ENCODE measurements at places on chromosomes 4 and X.

- DNase-seq: no peak
These were observed 173.9 kb upstream of the KLF3 start for GRCh38 chr4:38489924-38490639.

DNA sequence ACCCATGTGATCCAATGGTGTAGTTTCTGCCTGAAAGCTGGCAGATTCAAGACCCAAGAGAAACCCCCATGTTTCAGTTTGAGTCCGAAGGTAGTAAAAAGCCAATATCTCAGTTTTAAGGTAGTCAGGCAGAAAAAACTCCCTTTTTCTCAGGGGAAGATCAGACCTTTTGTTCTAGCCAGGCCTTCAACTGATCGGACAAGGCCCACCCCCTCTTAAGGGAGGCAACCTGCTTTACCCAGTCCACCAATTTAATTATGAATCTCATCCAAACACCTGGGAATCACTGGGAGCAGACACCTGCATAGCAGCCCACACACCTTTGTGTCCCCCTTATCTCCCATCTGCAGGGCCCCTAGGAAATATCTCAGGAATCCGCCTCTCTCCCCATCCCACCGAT, 322.0 kb downstream of the STK32B start:
- no peak for DNase-seq

GRCh38 chrX:53471346-53471745, 37.2 kb upstream of the HSD17B10 start:
- no peak for DNase-seq

GRCh38 chr4:189414021-189414420, 526.7 kb upstream of the FRG1 start:
- DNase-seq: no peak

DNA sequence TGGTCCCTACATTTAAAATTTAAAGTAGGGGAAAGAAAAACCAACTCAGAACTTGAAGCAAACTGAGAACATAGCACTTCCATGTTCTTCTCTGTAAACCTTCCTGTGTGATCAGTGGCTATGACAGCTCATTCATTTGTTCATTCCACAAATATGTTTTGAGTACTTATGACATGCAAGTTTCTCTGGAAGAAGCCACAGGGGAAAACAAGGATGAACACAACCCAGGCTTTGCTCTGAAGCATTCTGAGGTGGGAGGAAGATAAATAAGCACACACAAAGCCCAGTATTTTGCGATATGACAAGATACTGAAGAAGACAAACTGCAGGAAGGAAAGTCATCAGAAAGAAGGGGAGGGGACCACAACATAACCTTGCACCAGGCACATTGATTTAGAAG, 96.4 kb downstream of the CHIC2 start:
- DNase-seq: no peak

- no peak for DNase-seq
These were observed 201.7 kb downstream of the FAM133A start for GRCh38 chrX:93875621-93876282.

GRCh38 chrX:8242431-8243020, 71.5 kb upstream of the VCX2 start:
- DNase-seq: no peak

DNA sequence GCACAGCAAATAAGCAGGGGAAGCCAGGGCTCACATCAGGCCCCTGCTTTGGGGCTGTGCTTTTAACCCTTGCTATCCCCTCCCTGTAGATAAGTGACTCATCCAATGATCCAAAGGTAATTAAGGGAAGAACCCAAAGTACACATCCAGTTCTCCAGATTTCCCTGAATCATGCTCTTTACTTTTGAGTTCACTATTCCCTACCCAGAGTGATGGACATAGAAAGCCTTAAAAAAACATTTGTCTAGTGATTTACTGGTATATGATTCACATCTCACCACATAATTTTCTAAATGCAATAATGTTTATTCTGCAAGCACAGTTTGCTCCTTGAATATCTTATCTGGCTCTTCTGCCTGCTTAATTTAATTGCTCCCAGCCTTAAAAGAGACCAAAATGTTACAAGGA, 136.2 kb downstream of the PPP3CA start:
- no peak for DNase-seq

GRCh38 chr4:244471-244870, 60.8 kb downstream of the ZNF732 start:
- DNase-seq: no peak

- no peak for DNase-seq
These were observed 654.2 kb downstream of the PCDH7 start for GRCh38 chr4:31374256-31374960.

- no peak for DNase-seq
These were observed 713 bp downstream of the PLXNB3 start for GRCh38 chrX:153764786-153765137.

DNA sequence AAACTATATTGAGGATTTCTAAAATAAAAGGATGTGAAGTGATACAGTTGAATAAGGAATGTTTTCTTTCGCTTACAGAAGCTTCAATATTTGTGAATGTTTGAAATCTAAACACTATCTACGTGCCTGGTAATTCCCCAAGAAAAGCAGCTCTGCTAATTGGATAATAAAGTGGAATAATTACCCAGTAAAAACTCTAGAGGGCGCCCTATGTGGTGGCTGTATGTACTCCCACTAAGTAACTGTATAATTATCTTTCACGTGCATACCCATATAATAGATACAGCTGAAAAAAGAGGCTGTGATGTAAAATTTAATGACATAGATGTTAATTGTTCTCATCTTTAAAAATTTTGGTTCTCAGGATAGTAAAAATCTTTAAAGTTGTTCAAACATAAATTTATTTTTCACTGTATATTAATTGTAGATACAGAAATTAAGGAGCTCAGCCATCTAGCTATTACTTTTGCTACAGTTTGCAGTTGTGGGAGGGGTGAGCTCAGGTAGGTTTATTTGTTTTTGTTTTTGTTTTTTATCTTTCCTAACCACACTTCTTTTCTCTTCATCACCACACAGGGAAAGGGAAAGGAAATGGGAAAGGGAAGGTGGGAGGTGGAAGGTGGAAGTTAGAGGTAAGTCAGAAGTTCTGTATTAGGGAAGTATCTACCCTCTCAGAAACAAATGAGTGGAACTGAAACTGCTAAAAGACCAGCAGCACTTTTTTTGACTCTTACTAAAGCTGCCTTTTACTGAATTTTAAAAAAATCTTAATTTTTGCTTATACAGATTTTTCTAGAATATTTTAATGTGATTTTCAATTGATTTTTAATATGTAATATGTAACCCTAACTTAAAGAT, 151.7 kb upstream of the RPS6KA6 start:
- DNase-seq: no peak

- no peak for DNase-seq
These were observed 85.3 kb downstream of the FRYL start for GRCh38 chr4:48694824-48695223.

DNA sequence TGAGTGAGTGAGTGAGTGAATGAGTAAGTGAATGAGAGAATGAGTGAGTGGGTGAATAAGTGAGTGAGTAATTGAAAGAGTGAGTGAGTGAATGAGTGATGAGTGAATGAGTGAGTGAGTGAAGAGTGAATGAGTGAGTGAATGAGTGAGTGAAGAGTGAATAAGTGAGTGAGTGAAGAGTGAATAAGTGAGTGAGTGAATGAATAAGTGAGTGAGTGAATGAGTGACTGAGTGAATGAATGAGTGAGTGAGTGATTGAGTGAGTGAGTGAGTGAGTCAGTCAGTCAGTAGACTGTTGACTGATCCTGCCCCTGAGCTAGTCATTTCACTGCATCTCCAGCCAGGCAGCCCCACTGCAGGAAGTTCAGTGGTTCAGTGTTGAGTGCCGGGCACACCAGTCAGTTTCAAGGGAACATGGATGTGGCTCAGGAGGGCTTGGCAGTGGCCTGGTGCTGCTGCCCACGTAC, 228.4 kb upstream of the PSAPL1 start:
- no peak for DNase-seq

GRCh38 chrX:136819031-136819703, 38.4 kb upstream of the ARHGEF6 start:
- no peak for DNase-seq

DNA sequence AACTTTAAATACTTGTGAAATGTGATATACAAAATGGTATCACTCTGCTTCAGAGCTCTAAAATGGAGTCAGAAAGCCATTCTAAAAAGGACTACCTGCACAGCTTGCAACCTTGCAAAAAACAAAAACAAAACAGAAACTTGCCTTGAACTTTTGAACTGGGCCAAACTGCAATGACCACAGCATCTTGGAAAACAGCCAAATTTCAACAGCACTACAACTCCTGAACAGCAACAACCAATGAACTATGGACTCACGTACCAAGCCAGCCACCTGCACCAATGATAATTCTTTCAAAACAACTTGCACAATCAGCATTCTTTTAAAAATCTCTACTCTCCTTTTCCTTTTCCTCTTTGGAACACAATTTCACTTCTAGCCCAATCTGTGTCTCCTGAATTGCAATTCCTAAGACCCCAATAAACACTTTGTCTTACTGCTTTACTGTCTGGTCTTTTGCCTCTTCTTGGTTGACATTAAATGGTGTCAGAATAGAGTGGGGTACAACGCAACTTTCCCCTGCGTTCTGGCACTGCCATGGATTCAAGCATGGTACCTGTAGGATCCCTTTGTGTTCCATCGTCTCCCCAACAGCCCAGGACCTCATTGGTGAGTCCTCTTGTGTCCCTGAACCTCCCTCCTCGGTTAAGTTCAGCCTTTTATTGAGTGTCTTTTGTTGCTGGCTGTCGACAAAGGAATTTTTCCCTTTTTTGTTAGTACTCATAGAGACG, 35.7 kb upstream of the FMR1 start:
- DNase-seq: no peak

DNA sequence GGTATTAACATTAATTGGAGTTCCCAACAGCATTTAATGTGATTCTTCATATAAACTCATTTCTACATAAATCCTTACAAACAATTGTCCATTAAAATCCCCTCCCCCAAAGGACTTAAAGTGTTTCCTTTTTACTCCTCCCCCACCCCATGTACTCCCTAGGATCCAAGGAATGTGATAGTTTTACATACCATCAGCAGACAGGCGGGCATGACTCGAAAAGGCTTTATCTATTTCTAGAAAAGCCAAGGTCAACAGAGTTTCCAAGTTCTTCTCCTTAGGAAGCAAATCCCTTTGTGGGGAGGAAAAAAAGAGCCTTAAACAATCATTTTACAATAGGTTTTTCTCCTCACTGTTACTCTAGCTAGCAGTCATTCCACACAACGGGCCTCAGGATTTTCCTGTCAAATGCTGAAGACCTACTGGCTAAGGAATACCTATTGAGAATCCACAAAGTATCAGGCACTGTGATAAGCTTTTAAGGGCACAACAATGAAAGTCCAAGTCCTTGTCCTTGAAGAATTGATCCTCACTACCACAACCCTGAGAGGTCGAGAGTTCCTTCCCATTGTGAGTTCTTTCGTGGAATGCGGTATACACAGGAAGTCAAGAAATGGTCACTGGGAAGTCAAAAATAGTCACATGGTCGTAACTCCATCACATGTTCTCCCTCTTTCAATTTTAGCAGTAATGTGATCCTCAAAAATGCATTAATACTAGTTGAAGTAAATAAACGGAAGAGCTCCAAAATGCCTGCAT, 7.2 kb downstream of the PPM1K start:
- DNase-seq: no peak

GRCh38 chr4:103137446-103137827, 37.8 kb upstream of the BDH2 start:
- no peak for DNase-seq

DNA sequence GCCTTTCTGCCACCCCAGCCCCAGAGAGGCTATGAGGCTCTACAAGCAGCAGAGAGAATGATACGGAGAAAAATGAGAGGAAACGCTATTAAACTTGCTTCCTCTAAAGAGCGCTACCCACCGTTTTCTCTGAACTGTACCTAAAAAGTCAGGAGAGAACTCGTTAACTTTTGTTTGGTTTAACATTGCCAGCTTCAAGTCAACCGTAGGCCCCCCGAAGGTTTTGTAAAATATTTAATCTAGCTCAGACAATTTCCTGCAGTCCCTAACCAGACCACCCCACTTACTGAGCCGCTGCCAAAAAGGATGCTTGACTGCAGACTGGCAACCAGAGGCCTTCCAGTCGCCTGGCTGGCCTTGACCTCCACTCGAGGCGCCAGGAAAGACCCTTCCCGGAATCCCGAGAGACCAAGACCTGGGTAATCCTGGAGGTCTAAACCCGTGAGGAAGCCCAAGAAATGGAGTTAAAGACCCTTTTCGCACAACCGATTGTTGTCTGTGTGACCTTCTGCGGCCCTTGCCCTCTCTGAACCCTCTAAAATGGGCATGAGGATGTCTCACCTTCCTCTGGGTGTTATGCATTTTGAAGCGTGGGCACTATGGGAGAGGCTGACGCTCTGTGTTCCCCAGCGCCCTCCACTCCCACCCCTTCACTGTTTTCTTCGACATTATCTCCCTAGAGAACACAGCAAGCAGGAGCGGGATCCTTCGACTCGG, 86.3 kb downstream of the BCOR start:
- DNase-seq: no peak

DNA sequence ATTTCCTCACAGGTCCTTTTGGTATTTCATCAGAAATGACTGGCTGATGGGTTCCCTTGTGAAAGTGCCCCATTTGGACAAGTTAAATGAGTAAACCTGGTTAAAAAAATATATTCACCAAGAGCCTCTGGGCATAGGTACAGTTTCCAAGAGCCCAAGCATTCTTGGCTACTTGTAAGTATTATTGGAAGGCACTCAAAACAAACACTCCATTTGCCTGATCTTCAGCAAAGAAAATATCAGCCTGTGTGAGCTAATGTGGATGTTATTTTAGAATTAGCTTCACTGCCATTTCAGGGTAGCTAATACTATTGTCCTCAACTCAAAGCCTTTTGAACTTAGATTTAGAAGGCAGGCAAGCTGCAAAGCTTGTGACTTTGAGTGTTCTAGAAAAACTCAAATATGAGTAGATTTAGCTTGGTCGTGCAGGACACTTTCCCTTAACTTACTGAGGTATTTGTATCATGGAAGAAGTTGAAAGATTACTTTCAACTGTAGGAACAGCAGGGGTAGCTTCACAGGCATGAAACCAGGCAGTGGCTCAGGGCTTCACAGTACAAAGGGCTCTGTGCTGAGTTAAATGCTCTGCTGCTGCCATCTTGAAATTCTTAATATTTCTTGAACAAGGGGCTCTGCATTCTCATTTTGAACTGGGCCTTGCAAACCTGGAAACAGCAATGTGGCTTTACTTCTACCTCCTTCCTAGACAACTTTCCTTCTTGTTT, 177.2 kb downstream of the AMELX start:
- DNase-seq: no peak

DNA sequence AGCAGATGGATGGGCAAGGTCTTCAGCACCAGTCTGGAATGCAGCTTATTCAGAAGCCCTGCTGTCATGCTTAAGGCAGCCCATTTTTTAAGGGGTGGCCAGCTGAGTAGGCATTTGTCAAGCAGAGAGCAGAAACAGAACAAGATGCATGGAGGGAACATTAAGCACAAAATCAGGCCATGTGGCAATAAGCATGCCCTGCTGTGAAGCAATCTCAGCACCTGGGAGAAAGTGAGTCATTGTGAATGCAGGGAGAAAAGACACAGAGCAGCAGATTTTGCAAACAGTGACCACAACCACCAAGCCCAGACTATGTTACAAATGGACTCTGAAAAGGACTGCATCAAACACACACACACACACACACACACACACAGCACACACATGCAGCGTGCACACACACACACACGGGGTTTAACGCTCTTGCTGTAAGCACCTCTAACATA, 94.1 kb upstream of the GALNT7 start:
- DNase-seq: no peak

- no peak for DNase-seq
These were observed 817.0 kb downstream of the CENPC start for GRCh38 chr4:66728280-66728679.

Measured in stimulated activated CD8-positive, alpha-beta memory T cell treated with anti-CD3 and anti-CD28 coated beads, Interleukin-4, amount 100 ng/mL, for 1 hour (primary cell).